NCI-H2081 treated with DMSO at 0.1 percent for 48 hours (cell line): ENCODE measurements at places on chromosomes 7 and 10.

DNA sequence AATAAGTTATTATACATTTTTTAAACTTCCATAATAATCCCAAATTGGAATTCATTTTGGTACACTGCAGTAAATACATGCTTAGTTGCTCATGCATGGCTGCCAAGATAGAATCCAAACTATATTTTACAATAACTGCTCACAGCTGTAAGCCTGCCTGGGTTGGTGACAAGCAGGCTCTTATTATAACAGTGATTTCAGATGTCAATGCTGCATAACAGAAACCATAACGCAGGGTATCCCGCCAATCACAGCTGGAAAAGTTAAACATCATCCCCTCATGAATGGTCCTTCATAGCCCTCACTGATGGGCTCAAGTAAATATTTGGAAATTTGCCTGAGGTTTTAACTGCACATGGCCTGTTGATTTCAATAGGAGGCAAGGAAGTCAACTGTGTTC, 149.8 kb downstream of the AMPH start:
- peak; percentile 94 for DNase-seq

DNA sequence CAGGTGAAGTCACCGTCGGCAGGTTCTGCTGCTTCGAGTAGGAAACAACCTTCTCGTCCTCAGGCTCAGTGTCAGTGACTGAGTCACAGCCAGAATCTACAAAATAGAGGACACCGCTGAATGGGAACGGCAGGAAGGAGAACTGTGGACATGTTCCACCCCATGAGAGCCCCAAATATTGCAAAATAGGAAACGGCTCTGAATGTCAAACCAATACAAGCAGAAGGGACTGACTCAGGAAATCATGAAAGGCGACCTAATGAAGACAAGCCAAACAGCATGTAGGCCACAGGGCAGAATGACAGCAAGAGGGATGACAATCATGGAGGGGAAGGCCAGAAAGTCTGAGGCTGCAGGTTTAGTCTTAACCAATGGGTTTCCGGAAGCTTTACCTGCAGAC, 63.5 kb downstream of the PIK3AP1 start:
- no peak for DNase-seq

DNA sequence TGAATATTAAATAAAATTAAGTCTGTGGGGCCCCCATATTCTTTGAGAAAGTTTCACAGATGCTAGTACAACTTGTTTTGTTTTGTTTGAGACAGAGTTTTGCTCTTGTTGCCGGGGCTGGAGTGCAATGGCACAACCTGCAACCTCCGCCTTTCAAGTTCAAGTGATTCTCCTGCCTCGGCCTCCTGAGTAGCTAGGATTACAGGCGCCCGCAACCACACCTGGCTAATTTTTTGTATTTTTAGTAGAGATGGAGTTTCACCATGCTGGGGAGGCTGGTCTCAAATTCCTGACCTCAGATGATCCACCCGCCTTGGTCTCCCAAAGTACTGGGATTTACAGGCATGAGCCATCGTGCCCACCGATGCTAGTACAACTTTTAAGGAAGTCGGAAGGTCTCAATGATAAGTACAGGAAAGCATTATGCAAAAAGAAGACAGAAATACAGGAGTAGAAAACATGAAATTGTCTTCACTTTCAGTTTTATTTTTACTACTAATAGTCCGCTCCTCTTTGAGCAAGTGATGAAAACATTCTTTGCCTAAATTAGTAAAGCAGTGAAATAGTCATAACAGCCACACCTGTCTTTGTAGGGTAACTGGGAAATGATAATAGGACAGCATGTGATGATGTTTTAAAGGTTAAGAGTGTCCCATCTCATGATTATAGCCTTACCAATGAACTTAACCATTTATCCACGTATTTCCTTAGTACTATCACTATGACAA, 147.5 kb downstream of the SEMA3D start:
- DNase-seq = no peak

DNA sequence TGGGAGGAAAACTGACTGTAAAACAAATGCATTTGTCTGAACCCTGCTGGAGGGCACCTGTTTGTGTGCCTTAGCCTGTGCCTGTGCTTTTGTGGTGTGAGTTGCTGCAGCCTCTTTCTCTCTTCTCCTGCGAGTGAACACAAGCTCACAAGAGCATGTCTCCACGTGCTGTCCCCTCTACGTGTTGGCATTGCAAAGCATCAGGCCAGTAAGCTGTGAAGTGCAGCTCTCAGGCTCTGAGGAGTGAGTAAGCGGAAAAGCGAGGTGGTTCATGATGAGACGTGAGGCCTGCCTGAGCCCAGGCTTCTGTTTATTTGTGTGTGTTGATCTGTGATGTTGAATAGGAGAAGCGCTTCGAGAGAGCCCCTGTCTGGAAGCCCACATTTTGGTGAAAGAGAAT, 85.6 kb upstream of the PDCD4 start:
- no peak for DNase-seq

- no peak for DNase-seq
Observed at GRCh38 chr7:116998567-116999175, 45.4 kb downstream of the ST7 start.

GRCh38 chr10:49037187-49037586, 78.1 kb downstream of the VSTM4 start:
- DNase-seq = no peak

- no peak for DNase-seq
Observed at GRCh38 chr10:128419466-128420019, 293.3 kb upstream of the MKI67 start.

GRCh38 chr10:114767101-114767985, 54.2 kb upstream of the FHIP2A start:
- no peak for DNase-seq
